ENCODE measurements at places on chromosomes 2 and 18.
A peak's percentile ranks its signal among the peaks of the same experiment; 100 is the strongest.

GRCh38 chr2:9694661-9695234, 64.0 kb upstream of the YWHAQ start:
- no peak for DNase-seq

DNA sequence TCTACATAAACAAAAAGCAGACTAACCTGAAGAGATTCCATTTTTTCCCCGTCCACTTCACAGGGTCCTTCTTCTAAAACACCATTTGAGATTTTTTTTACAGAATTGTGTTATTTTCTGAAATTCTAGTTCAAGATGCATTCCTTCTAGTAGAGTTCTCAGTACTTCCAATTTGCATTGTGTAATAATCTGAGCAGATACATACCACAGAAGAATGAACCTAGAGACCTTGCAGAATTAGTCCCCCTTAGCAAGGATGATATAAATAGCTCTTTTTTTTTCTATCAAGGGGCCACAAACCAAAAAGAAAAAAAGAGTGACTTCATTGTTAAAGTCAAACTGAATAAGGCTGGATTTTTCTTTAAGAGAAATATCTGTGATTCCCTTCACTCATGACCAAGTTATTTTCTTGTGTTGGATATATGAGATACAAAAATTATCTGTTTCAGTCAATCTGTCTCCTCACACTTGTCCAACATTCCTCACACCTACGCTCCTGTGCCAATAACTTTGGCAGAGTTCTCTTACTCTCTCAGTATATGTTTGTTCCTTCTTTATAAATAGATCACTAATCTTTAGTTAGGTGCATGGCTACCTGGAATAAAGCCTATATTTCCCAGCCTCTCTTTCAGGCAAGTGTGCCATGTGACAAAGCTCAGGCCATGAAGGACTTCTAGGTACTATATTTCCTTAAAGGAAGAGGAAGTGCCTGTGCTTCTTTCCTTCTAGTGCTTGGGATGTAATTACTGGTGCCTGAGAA, 183.5 kb downstream of the ZNF385B start:
- no peak for DNase-seq

DNA sequence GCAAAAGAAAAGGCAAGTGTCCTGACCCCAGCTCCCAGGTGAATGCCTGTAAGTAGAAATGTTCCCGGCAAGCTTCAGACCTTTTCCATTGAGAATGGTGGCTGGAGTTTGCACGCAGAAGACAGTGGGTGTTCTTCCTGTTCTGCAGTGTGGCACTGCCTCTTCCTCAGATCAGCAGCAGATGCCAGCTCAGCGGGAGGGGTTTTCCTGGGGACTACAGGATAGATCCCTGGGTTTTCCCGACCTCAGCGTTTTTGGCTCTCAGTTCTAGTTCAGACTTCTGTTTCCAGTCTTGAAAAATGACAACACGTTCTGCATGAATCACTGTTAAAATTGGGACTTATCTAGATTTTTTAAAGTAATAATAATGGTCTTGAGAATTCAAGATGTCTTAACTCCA, 39.2 kb downstream of the GRHL1 start:
- DNase-seq: no peak

DNA sequence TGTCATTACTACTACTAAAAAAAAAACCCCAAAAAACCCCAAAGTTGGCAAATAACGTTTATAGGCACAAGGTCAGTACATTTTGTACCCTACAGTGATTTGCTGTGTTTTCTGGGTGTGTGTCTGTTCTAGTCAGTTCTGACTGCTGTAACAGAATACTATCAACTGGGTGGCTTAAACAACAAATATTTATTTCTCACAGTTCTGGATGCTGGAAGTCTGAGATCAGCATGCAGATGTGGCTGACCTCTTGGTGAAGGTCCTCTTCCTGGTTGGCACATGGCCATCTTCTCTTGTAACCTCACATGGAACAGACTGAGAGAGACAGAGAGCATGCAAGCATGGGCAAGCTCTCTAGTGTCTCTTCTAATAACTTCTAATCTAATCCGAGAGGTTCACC, 103.1 kb downstream of the CERS6 start:
- DNase-seq: peak; percentile 37

DNA sequence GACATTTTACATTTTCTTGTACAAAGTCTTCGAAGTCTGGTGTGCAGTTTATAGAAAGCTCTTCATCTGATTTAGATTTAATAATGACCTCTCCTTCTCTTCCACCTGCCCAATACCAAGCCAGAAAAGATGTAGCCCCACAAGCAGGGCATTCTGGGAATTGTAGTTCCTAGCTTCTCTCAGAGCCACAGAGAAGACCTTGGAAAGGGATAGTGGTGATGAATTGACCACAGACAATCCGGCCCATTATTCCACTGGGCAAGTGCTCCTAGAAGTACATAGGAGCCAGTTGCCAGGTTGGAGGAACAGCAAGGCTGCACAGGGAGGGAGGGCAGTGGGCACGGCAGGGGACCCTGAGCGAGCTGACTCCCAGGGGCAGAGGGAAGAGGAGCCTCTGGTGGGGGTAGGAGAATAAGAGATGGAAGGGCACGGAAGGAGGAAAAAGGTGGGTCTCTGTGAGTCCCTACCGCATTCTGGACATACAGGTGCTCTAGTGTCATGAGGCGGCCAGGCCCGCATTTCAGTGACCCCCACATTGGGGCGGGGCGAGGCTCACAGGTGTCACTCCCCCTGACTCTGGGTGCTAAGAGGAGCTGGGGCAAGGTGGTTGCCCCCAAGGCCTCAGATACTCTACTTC, 152.5 kb upstream of the HAAO start:
- no peak for DNase-seq

DNA sequence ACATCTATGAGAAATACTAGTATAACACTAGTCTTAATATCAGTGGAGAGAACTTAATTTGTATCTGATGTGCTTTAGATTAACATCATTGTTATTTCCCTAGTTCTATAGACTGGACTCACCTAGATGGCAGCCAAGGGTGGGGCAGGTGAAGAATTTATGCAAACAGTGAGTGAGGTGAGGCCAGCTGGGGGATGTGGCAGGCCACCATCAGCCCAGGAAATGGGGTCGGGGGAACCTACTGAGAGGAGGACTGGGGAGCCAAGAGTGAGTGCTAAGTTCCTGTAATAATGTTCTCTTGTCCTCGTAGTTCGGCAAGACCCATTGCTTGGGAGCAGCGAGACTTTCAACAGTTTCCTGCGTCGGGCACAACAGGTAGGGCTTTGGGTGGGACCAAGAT, 2.5 kb downstream of the SNX17 start:
- no peak for DNase-seq

DNA sequence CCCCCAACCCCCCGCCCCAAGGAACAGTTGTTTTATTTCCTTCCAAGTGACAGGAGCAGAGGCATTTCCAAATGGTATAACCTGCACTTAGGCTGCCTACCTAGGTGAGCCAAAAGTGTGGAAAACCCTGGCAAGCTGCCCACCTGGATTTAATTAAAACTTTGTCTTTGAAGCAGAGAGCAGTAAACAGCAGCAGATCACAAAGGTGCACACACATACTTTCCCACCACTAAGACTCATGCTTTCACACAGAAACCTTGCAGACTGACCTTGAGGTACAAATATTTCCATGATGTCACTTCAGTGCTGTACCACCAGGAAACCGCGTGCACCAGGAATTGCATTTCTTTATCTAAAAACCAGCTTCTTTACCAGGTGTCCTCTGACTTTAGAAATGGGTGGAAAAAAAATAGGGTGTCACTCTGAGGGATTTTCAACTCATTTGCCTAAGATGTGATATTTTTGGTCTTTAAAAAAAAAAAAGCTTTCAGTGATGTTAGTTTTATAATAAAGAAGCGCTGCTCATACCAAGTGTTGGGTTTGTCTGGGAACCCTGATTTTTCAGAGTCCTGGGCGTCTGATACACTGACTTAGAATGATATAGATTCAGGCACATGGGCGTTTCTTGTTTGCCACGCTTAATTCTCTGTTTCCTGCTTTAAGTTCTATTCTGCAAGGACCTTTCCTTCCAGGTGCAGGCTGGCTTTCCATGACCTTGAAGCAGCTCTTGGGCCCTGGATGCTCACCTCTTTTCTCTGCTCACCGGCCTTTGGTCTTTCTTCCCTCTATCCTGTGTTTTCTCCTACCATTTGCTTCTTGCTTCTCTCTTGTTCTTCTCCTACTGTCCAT, 70.7 kb upstream of the BCL2L11 start:
- no peak for DNase-seq

DNA sequence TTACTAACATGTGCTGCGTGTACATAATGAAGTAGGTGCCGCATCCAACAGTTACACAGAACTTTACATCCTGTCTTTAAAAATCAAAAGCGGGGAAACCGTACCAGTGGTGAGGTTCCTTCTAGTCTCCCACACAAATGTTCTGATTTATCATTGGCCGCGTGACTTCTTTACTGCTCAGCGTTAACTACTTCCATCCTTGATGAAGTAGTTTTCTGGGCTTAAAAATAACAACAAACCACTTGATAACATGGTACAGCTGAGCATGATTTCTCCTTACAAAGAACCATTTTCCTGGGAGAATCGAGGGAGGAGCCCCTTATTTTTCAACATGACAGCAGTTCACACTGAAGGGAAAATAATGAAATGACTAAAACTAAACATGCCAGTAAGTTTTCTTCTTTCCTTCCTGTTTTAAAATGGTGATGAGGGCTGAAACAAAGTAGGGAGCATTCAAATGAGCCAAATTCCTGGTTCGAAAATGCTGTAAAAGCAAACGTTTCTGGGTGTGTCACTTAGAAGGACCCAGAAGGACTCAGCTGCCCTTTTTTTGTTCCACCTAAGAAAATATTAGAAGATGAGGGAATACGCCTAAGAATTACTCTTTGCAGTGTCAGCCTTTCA, 9.9 kb downstream of the EMILIN2 start:
- DNase-seq: no peak

DNA sequence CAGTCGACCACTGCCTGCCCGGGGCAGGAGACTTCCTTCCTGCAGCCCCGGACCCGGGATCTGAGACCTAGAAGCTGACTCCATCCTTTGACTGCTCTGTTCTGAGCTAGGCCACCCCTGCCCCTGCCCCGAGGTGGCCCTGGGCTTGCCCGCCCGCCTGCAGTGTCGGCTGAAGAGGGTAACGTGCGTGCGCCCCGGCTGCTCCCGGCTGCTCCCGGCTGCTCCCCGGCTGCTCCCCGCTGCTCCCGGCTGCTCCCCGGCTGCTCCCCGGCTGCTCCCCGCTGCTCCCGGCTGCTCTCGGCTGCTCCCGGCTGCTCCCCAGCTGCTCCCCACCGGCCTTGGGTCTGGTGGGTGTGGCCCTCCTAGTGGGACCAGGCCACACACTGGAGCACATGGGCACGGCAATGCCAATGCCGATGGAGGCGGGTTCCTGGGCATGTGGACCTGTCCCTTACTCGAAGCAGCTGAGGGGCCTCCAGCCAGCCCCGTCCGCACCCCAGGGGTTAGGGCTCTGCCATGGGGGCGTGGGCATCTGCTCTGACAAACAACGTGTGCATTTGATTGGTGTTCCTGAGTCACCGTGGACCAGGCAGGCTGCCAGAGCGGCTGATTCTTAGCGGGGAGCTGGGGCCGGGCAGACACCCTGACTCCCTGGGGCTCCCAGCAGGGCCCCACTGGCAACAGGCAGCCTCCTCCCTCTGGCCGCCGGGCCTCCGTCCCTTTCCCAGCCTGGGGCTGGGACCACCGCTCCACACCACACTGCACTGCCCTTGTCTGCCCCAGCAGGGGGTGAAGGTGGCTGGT, 2.0 kb upstream of the GAL3ST2 start:
- DNase-seq: peak; percentile 67
